HFFc6 (cell line): ENCODE measurements at places on chromosomes 5 and 9. TPM values are rescaled to one million over a fixed set of nuclear protein-coding genes. Genes with fewer than 3 reads are reported as not detected.
A peak's percentile ranks its signal among the peaks of the same experiment; 100 is the strongest.

DNA sequence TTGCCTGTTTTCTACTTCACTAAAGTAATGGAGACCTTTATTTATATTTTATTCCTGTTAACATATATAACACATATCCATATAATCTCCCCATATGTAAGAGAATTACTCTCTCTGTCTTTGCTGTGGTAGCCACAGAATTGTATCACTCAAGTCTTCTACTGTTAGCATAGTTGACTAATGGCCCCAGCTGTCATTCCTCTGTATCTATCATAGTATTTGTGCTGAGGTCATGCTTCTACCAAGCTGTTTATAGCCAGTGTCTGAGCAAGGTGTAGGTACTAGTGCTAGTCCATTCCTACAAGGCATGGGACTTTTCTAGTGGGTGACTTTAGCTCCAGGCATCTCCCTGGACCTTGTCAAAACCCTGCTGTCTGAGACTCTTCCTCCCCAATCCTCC is 244.1 kb downstream of the KIAA0825 start:
- H3K4me1 ChIP-seq, result no peaks in the 10 kb centered on the region
- H3K36me3 ChIP-seq, result no peaks in the 10 kb centered on the region
- no peak for DNase-seq
- H3K4me3 ChIP-seq, result no peak overlapping the region

GRCh38 chr9:133371261-133371711 is 4.6 kb downstream of the SURF4 start:
- DNase-seq, result no peak
- peaks cover 13% of the 10 kb centered on the region for H3K27me3 ChIP-seq
- peaks cover 45% of the 10 kb centered on the region for H3K36me3 ChIP-seq
- H3K4me1 ChIP-seq, result peaks cover 52% of the 10 kb centered on the region

- H3K4me1 ChIP-seq, result no peaks in the 10 kb centered on the region
- no peak overlapping the region for H3K4me3 ChIP-seq
- H3K36me3 ChIP-seq, result no peaks in the 10 kb centered on the region
These were observed 67.0 kb downstream of the ARHGAP26 start for GRCh38 chr5:142837081-142837725.

- H3K36me3 ChIP-seq, result no peaks in the 10 kb centered on the region
- DNase-seq, result no peak
- H3K4me1 ChIP-seq, result peaks cover 10% of the 10 kb centered on the region; the same call in 1 of the 2 replicates
- no peak overlapping the region for H3K4me3 ChIP-seq
These were observed 71.4 kb downstream of the TLR4 start for GRCh38 chr9:117775591-117775990.

The CYSRT1 gene
- 0.68 to 1.3 TPM (median 0.75 TPM) in 3 replicates for total RNA-seq

DNA sequence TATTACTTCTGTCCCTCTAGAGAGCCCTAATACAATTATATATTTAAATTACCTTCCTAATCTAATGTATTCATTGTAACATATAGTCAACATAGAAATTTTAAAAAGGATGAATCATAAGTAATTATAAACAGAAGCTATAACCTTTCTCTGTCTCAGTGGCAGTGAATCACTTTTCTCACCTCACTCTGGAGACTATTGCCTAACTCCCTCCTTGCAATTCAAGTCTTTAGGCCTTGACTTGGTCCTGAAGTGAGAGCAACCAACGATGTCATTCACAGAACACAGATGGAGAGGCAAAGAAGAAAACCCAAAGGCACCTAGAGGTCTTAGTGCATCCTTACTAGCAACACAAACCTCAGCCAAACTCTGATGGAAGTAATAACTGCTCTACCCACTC is 133.3 kb upstream of the DPYSL3 start:
- H3K36me3 ChIP-seq, result no peaks in the 10 kb centered on the region
- DNase-seq, result no peak
- no peaks in the 10 kb centered on the region for H3K4me1 ChIP-seq
- no peak overlapping the region for H3K4me3 ChIP-seq
- no peaks in the 10 kb centered on the region for H3K27me3 ChIP-seq

The SOHLH1 gene
- not detected in 3 replicates for total RNA-seq

DNA sequence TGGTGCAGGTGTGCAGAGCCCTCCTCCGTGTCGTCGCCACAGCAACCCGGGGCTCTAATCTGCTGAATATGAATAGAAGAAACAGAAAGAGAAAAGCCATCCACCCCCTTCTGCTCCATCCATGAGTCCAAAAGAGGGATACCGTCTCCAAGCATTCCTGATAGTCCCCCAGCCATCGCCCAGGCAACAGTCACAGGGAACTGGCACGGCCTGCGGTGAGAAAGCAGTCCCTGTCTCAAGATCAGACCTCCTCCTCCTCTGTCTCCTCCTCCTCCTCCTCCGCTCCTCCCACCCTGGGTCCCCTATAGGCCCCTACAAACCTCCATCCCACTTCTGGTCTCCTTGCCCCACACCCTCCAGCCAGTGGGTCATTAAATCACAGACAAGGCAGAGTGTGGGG is 308.1 kb upstream of the MPDZ start:
- H3K4me3 ChIP-seq, result no peak overlapping the region
- no peaks in the 10 kb centered on the region for H3K27me3 ChIP-seq
- no peaks in the 10 kb centered on the region for H3K36me3 ChIP-seq
- no peaks in the 10 kb centered on the region for H3K4me1 ChIP-seq
- no peak for DNase-seq
- no peak overlapping the region for H3K27ac ChIP-seq

DNA sequence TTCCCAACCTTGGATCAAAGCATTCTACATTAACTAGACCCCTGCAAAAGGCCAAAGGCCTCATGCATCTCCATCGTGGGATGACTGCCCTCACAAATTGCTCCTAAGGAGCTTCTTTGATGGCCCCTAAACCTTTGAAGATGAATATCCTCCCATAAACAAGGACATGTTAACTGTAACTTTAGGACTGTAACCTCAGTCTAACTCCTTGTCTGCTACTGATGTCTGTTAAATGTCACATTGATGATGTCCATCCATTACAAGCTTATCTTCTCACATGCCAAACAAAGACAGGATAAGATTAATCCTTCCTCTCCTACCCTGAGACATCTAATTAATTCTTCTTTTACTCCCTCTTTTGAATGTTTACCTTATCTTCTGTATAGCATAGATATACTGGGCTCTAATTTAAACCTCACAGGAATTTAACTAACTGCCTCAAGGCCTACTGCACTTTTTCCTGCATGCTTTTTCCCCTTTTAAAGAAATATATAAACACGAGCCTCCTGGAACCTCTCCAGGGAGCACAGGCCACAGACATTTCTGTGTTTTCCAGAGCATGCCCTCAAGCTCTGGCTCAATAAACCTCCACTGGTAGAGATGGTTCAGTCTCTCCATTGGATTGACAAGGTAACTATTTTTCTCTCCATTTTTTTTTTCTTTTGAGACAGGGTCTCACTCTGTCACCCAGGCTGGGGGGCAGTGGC is 90.6 kb upstream of the SLC25A48 start:
- peaks cover 14% of the 10 kb centered on the region for H3K27me3 ChIP-seq
- H3K4me1 ChIP-seq, result no peaks in the 10 kb centered on the region
- H3K4me3 ChIP-seq, result no peak overlapping the region
- no peak overlapping the region for H3K27ac ChIP-seq
- no peaks in the 10 kb centered on the region for H3K36me3 ChIP-seq

GRCh38 chr9:119453490-119453911 is 84.3 kb upstream of the BRINP1 start:
- no peak for DNase-seq
- no peak overlapping the region for H3K27ac ChIP-seq
- no peaks in the 10 kb centered on the region for H3K36me3 ChIP-seq
- no peaks in the 10 kb centered on the region for H3K27me3 ChIP-seq
- no peaks in the 10 kb centered on the region for H3K4me1 ChIP-seq

The CATSPER3 gene
- 0.18 TPM in 1 of 2 replicates, not detected in the other for total RNA-seq

- peaks cover 9% of the 10 kb centered on the region for H3K4me1 ChIP-seq
- peaks cover 3% of the 10 kb centered on the region; the same call in 1 of the 2 replicates for H3K27me3 ChIP-seq
- H3K4me3 ChIP-seq, result no peak overlapping the region
- H3K27ac ChIP-seq, result no peak overlapping the region
- DNase-seq, result no peak
These were observed 38.9 kb upstream of the SLC6A3 start for GRCh38 chr5:1483856-1484729.

GRCh38 chr5:170486371-170486770 is 17.4 kb upstream of the KCNIP1 start:
- H3K27me3 ChIP-seq, result peaks cover 3% of the 10 kb centered on the region; the same call in 1 of the 2 replicates
- H3K4me1 ChIP-seq, result peaks cover 5% of the 10 kb centered on the region
- no peaks in the 10 kb centered on the region for H3K36me3 ChIP-seq
- DNase-seq, result no peak
- no peak overlapping the region for H3K4me3 ChIP-seq

- peaks cover 15% of the 10 kb centered on the region for H3K27me3 ChIP-seq
- no peak for DNase-seq
- peaks cover 4% of the 10 kb centered on the region; the same call in 1 of the 2 replicates for H3K36me3 ChIP-seq
- peaks cover 16% of the 10 kb centered on the region for H3K4me1 ChIP-seq
- no peak overlapping the region for H3K27ac ChIP-seq
These were observed 38.2 kb downstream of the MRPL36 start for GRCh38 chr5:1761453-1761755.

- H3K4me1 ChIP-seq, result peaks cover 6% of the 10 kb centered on the region; the same call in 1 of the 2 replicates
- peak; percentile 19 for DNase-seq
- no peak overlapping the region for H3K4me3 ChIP-seq
- no peaks in the 10 kb centered on the region for H3K36me3 ChIP-seq
- peaks cover 21% of the 10 kb centered on the region for H3K27me3 ChIP-seq
- H3K27ac ChIP-seq, result no peak overlapping the region
These were observed 15.5 kb upstream of the SLC36A3 start for GRCh38 chr5:151318850-151319732.

The SLC25A2 gene
- 0.15 TPM in 1 of 3 replicates, not detected in the others for total RNA-seq

DNA sequence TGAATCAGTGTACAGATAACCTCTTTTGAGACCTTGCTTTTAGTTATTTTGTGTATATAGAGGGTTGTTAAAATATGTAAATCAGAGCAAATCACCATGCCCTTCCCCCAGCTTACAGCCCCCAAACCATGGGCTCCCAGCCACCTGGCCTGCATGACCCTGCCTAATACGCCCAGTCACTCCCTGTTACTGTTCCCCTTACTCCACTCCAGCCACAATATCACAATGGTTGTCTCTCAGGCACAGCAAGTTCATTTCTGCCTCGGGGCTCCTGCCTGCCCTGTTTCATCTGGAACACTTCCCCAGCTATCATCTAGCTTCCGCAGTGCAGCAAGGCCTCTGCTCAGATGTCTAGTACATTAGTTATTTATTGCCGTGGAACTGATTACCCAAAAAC is 5.0 kb upstream of the CARD19 start:
- H3K4me1 ChIP-seq, result peaks cover 32% of the 10 kb centered on the region
- H3K4me3 ChIP-seq, result no peak overlapping the region
- peak overlapping the region; percentile 93 for H3K27ac ChIP-seq
- no peak for DNase-seq

- DNase-seq, result no peak
- H3K4me3 ChIP-seq, result no peak overlapping the region
- no peaks in the 10 kb centered on the region for H3K4me1 ChIP-seq
- no peaks in the 10 kb centered on the region; the same call in 1 of the 2 replicates for H3K36me3 ChIP-seq
These were observed 114.8 kb downstream of the MSX2 start for GRCh38 chr5:174839196-174839595.

DNA sequence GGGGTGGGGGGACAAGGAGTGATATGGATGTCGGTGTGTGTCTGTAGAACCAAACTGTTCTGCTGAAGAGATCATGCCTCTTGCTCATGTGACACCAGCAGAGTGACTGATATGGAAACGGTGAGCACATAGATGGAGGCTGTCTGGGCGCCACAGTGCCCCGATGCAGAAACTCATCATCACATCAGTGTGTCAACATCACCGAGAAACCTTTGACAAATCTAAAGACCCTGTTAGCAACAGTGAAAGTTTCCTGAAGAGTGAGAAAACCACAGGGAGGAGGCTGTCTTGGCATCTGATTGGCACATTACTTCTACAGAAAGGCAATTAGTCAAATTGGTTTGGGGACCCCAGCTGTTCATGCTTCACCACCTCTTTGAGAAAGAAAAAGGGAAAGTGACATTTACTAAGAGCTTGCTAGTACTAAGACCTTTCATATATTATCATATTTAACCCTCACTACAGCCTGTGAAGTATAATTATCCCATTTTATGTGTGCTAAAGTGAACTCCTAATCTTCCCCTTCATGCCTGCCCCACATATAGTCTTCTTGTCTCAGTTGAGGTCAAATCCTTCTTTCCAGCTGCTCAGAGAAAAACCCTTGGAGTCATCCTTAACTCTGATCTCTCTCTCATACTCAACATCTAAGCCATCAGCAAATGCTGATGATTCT is 25.6 kb downstream of the CSF2 start:
- H3K27ac ChIP-seq, result peak overlapping the region; percentile 84
- no peaks in the 10 kb centered on the region for H3K36me3 ChIP-seq
- no peak overlapping the region for H3K4me3 ChIP-seq
- no peaks in the 10 kb centered on the region for H3K27me3 ChIP-seq

The SPINK13 gene
- not detected in 2 replicates for total RNA-seq

DNA sequence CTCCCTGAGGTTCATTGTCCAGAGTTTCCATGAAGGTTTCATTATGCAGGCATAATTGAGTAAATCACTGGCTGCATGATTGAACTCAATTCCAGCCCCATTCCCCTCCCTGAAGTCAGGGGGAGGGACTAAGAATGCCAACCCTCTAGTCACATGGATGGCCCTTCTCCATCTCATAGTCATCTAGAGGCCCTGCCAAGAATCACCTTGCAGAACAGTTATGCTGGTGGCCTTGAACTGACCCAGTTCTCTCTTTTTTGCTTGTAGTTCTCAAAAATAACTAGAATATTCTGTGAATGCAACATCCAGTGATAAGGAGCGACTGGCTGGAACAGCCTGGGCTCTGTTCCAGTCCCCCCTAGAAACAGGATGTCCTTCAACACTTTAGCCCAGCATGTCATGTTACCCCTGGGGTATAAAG is 31.7 kb downstream of the SLC35A4 start:
- no peak overlapping the region for H3K4me3 ChIP-seq
- no peaks in the 10 kb centered on the region for H3K36me3 ChIP-seq
- DNase-seq, result no peak
- H3K27me3 ChIP-seq, result peaks cover 2% of the 10 kb centered on the region

The CD180 gene
- not detected in 3 replicates for total RNA-seq

DNA sequence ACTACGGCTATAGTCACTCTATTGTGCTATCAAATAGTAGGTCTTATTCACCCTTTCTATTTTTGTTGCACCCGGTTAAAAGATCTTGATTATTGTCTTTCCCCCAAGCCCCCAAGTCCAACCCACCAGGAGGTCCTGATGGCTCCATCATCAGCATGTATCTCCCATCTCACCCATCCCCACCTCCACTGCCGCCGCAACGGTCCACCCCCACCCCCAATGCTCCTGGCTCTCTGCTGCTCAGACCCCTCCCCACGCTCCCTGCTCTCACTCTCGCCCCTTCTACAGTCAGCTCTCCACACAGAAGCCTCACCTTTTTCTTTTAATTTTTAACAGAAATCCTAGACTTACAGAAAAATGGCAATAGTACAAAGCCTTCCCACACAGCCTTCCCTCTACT is 51.5 kb upstream of the SH3PXD2B start:
- H3K27me3 ChIP-seq, result peaks cover 59% of the 10 kb centered on the region
- H3K4me1 ChIP-seq, result no peaks in the 10 kb centered on the region
- H3K4me3 ChIP-seq, result no peak overlapping the region
- H3K27ac ChIP-seq, result no peak overlapping the region
- no peak for DNase-seq
